ENCODE measurements at places on chromosomes 4 and X.

GRCh38 chr4:139555705-139556070 is 331 bp downstream of the SETD7 start:
- DNase-seq: no peak

DNA sequence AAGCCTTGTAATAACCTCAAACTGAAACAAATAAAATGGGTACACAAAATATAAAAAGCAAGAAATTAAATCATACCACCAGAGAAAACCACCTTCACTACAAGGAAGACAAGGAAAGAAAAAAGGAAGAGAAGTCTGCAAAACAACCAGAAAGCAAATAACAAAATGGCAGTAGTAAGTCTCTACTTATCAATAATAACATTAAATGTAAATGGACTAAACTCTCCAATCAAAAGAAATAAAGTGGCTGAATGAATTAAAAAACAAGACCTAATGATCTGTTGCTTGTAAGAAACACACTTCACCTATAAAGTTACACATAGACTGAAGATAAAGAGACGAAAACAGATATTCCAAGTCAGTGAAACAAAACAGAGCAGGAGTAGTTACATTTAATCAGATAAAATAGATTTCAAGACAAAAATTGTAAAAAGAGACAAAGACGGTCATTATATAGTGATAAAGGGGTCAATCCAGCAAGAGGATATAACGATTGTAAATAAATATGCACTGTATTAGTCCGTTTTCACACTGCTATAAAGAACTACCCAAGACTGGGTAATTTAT is 144.1 kb downstream of the MAB21L2 start:
- no peak for DNase-seq

- no peak for DNase-seq
These were observed 20.7 kb downstream of the UBE2K start for GRCh38 chr4:39718366-39719323.

- DNase-seq: no peak
These were observed 17.1 kb upstream of the CPEB2 start for GRCh38 chr4:14985161-14985560.

- peak; percentile 21 for DNase-seq
These were observed 2.6 kb downstream of the CTBP1 start for GRCh38 chr4:1246111-1246881.

GRCh38 chrX:3345281-3346191 is 916 bp downstream of the MXRA5 start:
- no peak for DNase-seq

DNA sequence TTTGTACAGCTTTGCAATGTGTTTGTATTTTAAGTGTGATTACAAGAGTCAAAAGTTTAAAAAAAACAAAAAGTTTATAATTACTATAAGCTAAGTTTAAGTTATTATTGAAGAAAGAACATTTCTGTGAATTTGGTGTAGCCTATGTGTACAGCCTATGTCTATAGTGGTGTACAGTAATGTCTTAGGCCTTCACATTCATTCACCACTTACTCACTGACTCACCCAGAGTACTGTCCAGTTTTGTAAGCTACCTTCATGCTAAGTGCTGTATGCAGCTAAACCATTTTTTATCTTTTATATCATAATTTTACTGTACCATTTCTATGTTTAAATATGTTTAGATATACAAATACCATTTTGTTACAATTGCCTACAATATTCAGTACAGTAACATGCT is 182.3 kb downstream of the RPA4 start:
- no peak for DNase-seq

DNA sequence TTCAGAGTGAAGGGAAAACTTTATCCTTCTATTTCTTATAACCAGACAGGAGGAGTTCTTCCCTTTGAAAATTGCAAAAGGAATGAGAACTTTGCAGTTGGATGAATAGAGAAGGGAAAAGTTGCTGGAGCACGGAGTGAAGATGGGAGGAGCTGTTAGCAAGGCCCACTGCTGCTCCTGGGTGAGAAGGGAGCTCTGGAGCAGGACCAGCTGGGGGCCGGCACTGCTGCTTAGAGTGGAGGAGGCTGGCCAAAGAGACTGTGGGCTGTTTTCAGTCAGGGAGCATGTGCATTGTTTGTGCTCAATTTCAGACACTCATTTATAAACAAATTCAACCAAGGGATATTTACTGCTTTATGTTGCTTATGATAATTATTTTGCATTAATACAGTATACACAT is 164.2 kb downstream of the STIM2 start:
- DNase-seq: no peak

DNA sequence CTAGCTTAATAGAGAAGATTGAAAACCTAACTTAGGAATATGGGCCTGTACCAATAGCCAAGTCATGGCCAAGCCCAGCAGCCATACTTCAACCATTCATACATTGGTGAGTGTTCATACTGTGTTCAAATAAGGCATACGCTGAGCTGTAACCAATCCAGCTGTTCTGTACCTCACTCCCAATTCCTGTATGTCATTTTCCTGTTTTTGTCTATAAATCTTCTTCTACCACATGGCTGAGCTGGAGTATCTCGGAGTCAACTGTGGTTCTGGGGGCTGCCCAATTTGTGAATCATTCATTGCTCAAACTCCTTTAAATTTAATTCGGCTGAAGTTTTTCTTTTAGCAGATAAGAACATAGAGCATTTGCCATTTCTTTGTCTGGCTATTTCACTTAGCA is 195.3 kb upstream of the ANKRD50 start:
- no peak for DNase-seq

DNA sequence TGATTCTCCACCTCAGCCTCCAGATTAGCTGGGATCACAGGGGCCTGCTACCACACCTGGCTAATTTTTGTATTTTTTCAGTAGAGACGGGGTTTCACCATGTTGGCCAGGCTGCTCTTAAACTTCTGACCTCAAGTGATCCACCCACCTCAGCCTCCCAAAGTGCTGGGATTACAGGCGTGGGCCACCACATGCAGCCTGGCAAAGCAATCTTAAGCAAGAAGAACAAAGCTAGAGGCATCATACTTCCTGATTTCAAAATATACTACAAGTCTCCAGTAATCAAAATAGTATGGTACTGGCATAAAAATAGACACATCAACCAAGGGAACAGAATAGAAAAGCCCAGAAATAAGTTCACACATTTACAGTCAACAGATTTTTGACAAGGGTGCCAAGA is 12.8 kb upstream of the F8A1 start:
- DNase-seq: no peak

- no peak for DNase-seq
These were observed 1384.8 kb downstream of the FAM133A start for GRCh38 chrX:95058815-95059214.

GRCh38 chr4:153209410-153209809 is 5.2 kb downstream of the TRIM2 start:
- DNase-seq: no peak

GRCh38 chr4:7818399-7818911 is 121.2 kb downstream of the AFAP1 start:
- no peak for DNase-seq

- DNase-seq: peak; percentile 64
These were observed 772 bp upstream of the FBXW7 start for GRCh38 chr4:152536545-152537182.

DNA sequence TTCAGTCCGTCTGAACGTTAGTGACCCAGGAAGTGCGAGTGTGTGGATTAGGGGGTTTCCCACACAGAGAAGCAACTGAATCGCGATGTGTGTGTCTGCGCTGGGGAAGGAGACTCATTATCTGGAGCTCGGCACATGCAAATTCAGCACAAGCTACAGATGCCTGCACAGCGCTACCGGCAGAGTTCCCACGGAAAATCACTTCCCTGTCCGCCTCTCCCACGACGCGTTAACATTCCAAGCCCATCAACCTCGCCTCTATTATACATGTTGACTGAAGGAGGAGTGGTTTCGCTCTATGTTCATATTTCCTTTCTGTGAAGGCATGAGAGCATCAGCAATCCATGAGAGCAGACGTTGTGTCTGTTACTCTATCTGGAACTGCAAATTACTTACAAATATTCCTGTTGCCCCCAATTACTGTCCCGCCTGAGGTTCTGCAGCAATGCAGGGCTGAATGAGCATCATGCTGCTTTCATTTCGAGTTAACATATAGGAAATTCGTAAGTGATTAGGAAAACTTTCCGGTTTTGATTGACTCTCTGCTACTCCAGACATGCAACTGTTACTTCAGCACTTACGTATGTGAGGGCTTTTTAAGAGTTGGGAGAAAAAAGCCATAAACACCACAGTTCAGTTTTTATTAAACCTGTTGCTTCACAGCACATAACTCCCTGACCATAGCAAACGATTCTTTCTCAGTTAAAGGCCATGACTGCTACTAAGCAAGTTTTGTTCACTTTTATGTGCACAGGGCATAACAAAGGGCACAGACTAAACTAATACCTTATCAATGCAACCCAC is 15.0 kb upstream of the MTNR1A start:
- DNase-seq: no peak

DNA sequence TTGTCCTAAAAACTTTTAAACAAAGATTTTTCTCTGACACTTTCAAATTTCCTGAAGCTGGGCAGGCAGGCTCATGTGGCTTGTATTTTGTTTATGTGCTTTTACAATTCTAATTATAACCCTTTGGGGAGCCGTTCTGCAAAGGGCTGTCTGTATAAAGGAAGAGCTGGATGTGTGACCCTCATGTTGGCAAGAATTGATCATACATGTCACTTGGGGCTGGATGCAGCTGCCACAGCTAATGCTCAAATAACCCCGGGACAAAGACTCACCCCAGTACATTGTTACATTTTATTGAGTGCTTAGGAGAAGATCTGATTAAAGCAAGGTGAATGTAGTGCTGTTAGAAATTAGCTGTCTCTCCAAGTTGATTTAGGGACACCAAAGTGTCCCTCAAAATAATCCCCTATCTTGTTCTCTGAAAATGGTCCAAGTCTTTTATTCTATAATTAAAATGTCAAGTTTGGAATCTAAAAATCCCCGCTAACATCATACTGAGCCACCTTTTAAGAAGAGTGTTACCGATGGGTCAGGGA is 13.0 kb upstream of the DAPP1 start:
- no peak for DNase-seq

DNA sequence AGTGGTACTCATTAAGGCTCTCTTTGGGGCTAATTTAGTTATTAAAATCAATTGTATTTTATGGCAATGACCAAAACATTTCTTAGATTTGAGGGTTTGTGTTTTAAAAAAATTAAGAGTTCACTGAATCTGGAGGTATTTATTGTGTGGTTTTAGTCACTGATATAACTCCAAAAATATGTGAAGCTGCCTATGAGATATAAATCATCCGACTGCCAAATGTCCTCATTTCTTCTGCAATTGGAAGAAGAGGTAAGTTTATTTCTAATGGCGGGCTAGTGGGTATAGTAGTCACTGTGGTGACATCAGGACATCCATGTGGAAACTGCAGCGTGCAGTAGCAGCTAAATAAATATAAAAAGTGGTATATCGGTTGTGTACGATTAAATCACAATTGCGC is 205.5 kb downstream of the MID1 start:
- DNase-seq: no peak

- DNase-seq: no peak
These were observed 1130.3 kb downstream of the RAPGEF2 start for GRCh38 chr4:160233141-160233540.

Measured in GF-D8 (cell line).